ENCODE measurements at places on chromosomes 6 and 20. TPM values are rescaled to one million over a fixed set of nuclear protein-coding genes. Genes with fewer than 3 reads are reported as not detected.

The GINS1 gene
- 3.8 TPM for total RNA-seq

The CLPSL1 gene
- not detected for total RNA-seq

- DNase-seq: no peak
Measured at GRCh38 chr20:48489046-48489463, 338.7 kb downstream of the PREX1 start.

GRCh38 chr6:119331663-119332286, 17.8 kb downstream of the MAN1A1 start:
- DNase-seq: no peak

- DNase-seq: no peak
Measured at GRCh38 chr6:14732844-14733757, 512.8 kb upstream of the JARID2 start.

DNA sequence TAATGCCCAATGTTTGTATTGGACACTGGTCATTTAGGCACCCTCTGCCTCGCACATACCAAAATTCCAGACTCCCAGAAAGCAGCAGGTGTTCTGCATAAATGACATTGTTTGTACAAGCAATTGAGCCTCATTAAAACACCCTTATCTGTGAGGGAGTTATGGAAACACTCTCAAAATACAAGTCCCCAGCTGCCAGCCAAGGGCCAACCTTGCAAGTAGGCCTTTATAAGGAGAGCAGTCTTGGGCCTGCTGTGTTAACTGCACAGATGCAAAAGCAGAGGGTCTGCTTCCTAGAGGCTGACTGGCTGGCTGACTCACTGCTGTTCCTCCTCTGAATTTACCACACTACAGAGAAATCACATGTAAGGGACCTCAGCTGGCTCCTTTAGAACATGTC, 150.4 kb upstream of the HMGN3 start:
- DNase-seq: peak; percentile 22

Measured in tongue (tissue), 3 donors.